ENCODE measurements at places on chromosomes 3 and 15. TPM values are rescaled to one million over a fixed set of nuclear protein-coding genes. Genes with fewer than 3 reads are reported as not detected.

The MB21D2 gene
- total RNA-seq: 46.4 TPM

DNA sequence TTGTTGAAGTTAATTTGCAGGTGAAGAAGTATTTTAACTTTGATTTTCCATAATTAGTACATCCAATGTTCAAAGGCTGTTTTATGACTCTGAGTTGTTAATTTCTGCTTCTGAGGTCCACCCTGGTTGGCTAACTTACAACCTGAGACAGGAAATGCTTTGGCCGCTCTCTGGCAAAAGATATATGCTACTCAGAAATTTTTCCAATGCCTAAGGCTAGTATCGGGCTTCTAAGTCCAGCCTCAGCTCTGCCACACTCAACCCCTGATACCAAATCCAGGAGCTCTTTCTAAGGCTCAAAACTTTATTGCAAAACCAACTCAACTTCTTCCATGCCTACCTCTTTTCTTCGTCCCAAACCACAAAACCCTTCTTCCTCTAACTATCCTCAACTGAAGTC, 192.9 kb downstream of the NEK10 start:
- no peak for DNase-seq

The POLQ gene
- total RNA-seq: 5.0 TPM

DNA sequence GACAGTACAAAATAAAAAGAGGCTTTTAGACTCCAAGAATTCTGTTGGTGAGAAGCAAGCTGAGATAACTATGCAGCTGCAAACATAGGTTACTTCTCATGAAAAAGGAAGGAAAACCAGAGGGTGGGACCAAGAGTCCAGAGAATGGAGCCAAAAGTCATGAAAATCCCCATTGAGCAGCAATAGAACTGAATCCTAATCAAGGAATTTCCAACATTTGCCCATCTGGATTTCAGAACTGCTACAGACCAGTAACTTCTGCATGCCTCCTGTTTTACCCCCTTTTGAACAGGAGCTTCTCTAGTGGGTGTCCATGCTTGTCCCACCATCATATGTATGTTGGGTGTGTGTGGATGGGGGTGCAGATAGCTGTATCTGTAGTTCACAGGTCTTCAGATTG, 33.6 kb upstream of the BNC1 start:
- DNase-seq: no peak

DNA sequence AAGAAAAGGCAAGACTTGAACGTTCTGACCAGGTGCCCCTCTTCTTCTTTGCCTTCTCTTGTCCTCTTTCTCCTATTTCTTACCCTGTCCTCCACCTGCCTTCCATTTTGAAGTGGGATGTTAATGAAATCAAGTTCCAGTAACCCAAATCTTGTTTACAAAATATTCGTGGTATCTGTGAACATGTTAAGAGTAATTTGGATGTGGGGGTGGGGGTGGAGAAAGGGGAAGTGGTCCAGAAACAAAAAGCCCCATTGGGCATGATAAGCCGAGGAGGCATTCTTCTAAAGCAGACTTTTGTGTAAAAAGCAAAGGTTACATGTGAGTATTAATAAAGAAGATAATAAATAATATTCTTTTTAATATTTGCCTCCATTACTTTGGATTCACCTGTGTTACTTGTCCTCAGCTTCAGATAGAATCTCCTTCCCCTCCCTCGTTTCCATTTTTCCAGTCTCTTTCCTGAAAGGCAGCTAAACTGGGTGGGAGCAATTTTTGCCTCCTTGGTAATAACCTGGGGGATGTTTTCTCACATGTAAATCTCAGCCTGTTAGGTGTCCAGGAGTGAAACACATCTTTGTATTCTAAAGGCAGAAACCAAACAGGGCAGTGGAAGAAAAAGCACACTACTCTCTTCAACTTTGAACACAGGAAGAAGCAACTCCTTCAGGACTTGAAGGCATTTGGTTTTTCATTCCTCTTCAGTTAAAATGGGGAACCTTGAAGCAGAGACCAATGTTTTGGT, 3.2 kb downstream of the CHST2 start:
- no peak for DNase-seq

The MEIS2 gene
- total RNA-seq: 50.3 TPM

DNA sequence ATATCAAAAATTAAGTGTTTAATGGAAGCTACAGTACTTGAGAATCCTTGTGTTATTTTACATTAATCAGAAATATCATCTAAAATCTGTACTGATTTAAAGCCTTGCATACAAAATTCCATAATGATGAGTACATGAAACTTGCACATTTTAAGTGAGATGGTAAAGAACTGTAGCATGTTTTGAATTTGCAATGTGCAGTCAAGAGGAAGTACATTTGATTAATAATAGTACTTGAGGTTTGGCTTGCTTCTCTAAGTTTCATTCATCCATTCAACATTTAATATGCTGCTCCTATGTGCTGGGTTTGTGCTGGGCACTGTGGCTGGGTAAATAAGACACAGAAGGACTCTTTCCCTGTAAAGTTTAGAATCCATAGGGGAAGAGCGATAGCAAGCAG, 332.3 kb downstream of the CNTN3 start:
- peak; percentile 13 for DNase-seq

The PSTPIP1 gene
- total RNA-seq: 0.36 TPM

DNA sequence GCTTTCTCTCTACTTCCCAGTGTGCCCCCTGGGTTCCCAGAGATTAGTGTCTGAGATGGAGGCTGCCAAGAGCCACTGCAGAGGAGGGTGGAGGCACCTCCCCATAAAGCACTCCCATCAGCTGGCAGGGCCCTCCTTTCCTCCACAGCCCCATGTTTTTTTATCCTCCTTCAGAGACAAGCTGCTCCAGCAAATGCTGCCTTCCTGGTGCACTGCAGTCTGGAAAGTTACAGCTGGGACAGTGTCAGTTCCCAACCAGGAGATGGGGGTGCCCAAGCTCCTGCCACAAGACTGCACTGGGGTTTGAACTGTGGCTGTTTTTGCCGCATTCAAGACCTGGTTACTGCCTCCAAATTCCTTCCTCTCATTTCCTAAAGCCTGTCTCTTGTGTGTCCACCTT, 206.1 kb downstream of the CADPS start:
- no peak for DNase-seq

DNA sequence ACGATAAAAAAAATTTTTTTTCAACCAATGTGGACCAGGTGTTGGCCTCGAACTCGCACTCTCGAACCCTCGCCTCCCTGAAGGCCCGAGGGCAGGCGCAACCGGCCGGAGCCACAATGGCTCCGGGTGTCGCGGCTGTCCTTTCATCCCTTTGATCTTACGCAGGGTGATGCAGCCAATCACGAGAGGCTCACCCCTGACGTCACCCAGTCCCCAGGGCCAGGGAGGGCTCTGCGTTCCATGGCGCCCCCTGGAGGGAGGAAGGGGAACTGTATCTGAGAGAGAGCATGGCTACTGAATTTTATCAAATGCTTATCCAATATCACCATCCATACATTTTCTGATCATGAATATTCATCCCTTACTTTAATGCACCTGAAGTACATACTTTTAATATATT, 15.4 kb upstream of the GMNC start:
- no peak for DNase-seq

GRCh38 chr3:117874028-117874690, 1160.5 kb downstream of the IGSF11 start:
- peak; percentile 16 for DNase-seq

DNA sequence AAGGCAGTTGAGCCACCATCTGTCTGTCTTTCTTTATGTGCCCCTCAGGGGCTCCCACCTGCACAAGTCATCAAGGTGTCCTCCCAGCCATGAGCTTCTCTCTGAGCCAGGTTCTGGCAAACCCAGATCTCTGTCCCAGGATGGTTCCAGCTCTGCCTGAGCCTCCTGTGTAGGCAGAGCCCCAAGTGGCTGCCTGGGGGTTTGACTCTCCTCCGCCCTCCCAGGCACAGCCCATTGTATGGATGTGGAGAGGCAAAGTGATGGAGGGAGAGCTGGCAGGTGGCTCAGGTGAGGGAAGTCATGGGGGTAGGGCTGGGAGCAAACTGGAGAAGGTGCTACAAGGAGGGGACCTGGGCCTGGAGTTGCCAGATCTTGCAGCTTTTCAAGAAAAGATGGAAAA, 56.9 kb downstream of the GRIP2 start:
- no peak for DNase-seq

DNA sequence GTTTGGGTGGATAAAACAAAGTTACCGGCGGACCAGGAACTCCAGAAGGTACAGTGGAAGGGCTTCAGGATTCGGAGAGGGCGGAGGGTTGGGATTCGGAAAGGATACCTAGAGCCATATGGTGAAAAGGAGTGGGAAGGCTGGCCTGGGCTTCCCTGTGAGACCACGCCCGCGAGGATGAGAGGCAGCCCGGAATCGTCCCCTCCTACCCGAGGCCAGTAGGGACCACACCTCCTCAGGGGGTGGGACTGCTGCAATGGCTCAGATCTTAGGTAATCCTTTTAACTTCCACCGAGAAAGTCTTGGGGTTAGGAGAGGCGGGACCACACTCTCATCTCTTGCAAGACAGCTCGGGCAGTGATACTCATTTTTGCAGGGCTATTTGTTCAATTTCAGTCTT, 511.3 kb downstream of the OCA2 start:
- no peak for DNase-seq

Data from IMR-90 (cell line).